ENCODE measurements at places on chromosomes 7 and 10. TPM values are rescaled to one million over a fixed set of nuclear protein-coding genes. Genes with fewer than 3 reads are reported as not detected.

GRCh38 chr7:139743967-139744767, 33.6 kb downstream of the HIPK2 start:
- DNase-seq: no peak

Gene POU6F2
- 0.83 TPM for total RNA-seq

Gene MRC1
- 10.8 TPM for total RNA-seq

Gene CD36
- total RNA-seq: 1,259 TPM

GRCh38 chr7:154832557-154833138, 170.3 kb downstream of the PAXIP1 start:
- no peak for DNase-seq

GRCh38 chr10:88994019-88994418, 3.4 kb downstream of the FAS start:
- DNase-seq: no peak

- DNase-seq: no peak
Observed at GRCh38 chr10:132006966-132007365, 25.2 kb upstream of the BNIP3 start.

DNA sequence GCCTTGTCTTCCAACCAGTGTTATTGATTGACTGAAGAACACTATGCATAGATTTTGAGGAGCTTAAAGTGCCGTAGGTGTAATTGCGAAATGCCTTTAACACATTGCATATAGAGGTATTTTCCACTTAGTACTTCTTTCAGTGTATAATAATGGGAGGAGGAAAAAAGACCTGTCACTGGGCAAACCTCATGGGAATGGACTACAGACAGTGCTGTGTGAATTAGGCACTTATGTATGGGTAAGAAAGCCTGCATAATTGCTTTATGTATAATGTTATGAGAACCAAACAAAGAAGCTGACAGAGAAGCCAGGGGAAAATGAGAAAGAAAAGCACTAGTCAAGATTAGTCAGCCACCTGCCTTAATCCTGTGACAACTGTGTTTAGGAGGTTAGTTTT, 12.4 kb upstream of the SCRN1 start:
- DNase-seq: no peak

- no peak for DNase-seq
Observed at GRCh38 chr10:112374724-112375541, 1.0 kb downstream of the ACSL5 start.

GRCh38 chr10:14185316-14186045, 145.2 kb downstream of the FRMD4A start:
- no peak for DNase-seq

GRCh38 chr10:6065406-6065805, 3.2 kb upstream of the IL2RA start:
- DNase-seq: no peak

DNA sequence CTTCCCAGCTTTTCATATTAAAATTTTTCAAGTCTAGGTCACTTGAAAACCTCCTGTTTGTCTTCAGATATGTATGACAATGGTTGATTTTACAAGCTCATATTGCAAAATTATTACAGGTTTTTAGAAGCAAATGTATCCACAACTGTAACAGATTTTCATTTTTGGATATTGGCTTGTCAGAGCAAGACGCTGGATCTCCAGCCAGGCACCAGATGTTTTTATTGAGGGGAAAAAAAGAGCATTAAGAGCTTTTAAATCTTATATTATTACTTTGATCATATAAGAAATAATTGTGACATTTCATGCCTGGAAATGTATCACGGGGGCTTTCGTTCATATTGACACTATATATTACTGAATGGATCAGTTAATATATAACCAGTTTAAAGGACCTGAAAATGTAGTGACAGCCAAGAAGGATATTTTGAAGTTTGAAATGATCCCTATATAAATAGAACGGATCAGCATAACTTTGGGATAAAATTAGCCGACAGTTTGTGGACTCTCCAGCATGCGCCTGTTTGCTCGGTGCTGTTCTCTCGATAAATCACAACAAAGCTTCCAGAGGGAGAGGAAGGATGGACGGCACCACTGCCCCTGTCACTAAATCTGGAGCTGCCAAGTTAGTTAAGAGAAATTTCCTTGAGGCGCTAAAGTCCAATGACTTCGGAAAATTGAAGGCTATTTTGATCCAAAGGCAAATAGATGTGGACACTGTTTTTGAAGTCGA, at the start of gene ASB4:
ASB4 (plus strand) TSS at position 553 of the 733 bp plus-strand sequence; CDS start at position 582, 29 bp downstream.
- no peak for DNase-seq

- no peak for DNase-seq
Observed at GRCh38 chr10:68955355-68955831, 577 bp upstream of the DDX21 start.

Gene TCF7L2
- total RNA-seq: 9.9 TPM

DNA sequence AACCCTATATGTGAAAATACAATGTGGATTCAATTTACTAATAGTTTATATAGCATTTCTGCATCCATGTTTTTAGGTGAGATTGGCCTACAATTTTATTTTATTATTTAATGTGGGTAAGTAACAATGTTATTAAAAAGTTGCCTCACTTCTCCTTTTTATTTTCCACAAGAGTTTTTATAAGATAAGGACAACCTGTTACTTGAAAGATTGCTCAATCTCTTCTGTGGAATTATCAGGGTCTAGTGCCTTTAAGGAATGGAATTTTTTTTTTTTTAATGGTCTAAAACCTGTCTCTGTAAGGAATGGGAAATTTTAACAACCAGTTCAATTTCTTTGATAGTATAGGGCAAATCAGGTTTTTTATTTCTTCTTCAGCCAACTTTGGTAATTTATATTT, 53.9 kb upstream of the RAB18 start:
- no peak for DNase-seq

GRCh38 chr10:3500408-3500856, 284.6 kb downstream of the KLF6 start:
- DNase-seq: peak; percentile 58

Gene NCF1
- 1.2 TPM for total RNA-seq
